ENCODE measurements at places on chromosomes 1 and 21.
A peak's percentile ranks its signal among the peaks of the same experiment; 100 is the strongest.

- DNase-seq: no peak
These were observed 12.3 kb upstream of the CSF3R start for GRCh38 chr1:36494971-36495370.

- no peak for DNase-seq
These were observed 3.2 kb downstream of the CYP4B1 start for GRCh38 chr1:46802081-46802480.

DNA sequence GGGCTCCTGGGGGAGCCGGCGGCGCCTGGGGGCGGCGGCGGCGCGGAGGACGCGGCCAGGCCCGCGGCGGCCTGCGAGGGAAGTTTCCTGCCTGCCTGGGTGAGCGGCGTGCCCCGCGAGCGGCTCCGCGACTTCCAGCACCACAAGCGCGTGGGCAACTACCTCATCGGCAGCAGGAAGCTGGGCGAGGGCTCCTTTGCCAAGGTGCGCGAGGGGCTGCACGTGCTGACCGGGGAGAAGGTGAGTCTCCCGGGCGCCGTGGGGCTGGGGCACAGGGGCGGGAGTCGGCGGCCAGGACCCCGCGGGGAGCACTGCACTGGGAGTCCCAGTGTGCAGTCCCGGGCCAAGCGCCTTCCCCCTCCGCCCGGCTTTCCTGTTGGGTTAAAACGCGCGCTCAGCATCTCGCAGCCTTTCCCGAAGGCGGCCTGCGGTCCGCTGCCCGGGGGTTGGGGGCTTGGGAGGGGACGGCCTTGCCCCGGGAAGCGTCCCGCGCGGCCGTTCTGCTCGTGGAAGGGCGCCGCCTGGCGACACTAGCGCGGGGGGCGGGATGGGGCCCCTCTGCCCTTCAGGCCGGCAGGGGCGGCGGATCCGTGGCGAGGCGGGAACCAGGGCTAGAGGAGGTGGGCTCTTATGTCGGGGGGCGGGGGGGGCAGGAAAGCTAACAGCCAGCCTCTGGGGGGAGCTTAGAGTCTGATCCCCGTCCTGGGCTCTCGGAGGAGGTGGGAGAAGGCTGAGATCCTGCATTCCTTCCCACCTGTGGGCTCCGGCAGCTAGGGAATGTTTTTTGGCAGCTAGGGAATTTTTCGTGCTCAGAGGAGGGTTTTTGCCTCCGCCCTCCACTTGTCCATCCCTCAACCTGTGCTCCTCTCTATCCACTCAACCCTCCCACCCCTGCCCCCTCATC lies 1.1 kb downstream of the HUNK start:
- peak; percentile 85 for DNase-seq

GRCh38 chr1:229251185-229251584 lies 19.7 kb upstream of the RAB4A start:
- no peak for DNase-seq

DNA sequence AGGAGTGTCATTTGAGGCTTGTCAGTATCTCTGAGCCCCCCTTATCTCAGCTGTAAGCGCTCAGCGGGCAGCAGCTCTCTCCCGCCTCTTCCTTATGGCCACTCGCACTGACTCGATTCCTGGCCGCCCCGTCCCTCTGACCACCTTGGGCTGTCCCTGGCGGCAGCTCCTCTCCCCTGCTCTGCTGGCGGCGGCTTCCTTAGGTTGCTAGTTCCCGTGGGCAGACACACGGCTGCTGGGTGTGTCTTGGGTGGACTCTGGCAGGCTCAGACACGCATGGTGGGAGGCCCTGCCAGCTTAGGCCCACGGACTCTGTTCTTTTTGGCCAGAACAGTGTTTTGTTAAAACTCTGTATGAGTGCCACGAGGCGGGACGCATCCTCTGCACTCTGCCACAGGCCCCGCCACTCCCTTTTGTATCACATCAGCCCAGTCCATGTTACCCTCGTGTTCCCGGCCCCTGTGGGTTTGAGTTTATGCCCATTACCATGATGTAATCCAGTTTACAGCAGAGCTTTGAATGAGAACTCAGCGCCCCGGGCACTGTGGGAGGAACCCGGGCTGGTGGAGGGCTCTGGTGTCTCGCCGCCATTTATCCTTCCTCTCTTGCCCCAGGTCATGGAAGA lies 45.9 kb downstream of the COQ8A start:
- DNase-seq: peak; percentile 72

- DNase-seq: no peak
These were observed 31.7 kb downstream of the AK5 start for GRCh38 chr1:77313491-77313890.

DNA sequence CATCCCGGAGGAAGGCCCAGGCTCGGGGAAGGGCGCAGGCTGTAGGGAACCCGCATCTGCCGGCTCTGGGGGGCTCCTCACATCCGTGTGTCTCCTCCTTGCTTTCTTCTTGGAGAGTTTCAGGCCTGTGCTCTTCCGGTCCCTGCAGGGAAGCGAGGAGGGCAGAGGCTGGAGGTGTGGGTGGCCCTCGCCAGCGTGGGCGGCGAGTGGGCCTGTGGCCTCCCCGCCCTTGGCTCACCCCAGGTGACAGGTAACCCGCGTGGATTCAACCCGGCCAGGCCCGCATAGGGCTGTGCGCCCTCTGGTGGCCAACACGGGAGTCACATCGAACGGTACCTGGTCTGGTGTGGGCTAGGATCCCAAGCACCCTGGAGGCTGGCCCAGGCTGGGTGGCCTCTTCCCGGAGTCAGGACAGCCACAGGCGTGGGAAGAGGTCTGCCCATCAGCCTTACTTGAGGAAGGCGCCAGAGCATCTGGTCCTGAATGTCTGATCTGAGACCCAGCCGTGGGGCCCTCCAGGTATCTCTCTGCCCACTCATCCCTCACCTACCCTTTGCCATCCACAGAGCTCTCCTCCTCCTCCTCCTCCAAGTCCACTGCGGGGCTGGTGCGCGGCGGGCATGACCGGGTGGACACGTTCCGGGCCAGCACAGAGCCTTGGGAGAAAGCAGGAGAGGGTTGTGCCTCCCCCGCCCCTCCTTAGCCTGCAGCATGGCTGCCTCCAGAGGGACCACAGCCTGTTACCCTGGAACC lies 9.6 kb upstream of the TNFRSF25 start:
- peak; percentile 63 for DNase-seq

DNA sequence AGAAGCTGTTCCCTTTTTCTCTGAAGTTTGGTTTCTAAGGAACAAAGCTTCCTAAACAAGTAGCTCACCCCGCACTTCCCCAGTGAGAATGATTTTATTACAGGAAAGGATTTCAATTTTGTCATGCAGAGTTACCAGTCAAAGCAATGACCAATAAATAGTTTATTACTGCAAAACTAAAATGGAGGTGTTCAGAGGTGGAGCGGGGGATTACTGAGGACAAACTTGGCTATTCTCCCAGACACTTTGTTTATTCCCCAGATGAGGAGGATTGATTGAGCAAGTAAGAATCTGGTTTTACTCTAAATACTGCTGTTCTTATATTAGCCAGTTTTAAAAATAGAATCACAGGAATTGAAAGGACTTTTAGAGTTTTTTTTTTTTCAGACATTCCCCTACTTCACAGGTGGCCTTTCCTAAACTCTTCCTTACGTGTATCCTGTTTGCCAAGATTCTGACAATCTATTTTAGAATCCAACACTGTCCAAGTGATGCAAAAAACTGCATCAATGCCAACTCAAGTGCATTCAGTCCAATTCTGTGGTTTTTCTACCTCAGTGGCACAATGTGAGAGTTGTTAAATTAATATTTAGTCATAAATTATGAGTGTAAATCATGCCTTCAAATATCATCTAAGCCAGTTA lies 136.1 kb downstream of the TNFSF18 start:
- DNase-seq: no peak

DNA sequence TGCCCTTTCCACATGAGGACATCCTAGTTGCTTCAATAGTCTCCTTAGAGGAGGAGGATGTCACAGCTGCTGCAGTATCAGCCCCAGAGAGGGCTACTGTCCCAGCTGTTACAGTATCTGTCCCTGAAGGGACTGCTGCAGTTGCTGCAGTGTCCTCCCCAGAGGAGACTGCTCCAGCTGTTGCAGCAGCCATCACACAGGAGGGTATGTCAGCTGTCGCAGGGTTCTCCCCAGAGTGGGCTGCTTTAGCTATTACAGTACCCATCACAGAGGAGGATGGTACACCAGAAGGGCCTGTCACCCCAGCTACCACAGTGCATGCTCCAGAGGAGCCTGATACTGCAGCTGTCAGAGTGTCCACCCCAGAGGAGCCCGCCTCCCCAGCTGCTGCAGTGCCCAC lies 78.5 kb upstream of the BMP8A start:
- no peak for DNase-seq

- DNase-seq: no peak
These were observed 390.4 kb upstream of the VAMP3 start for GRCh38 chr1:7380712-7381111.

GRCh38 chr1:7047866-7048265 lies 262.6 kb downstream of the CAMTA1 start:
- no peak for DNase-seq

- DNase-seq: no peak
These were observed 80.8 kb upstream of the PAPPA2 start for GRCh38 chr1:176382163-176382562.

- DNase-seq: no peak
These were observed 14.4 kb downstream of the NSL1 start for GRCh38 chr1:212777151-212777550.

GRCh38 chr1:225447650-225448089 lies 19.8 kb upstream of the LBR start:
- peak; percentile 69 for DNase-seq

- DNase-seq: no peak
These were observed 212.8 kb downstream of the SMYD3 start for GRCh38 chr1:246294263-246294662.

DNA sequence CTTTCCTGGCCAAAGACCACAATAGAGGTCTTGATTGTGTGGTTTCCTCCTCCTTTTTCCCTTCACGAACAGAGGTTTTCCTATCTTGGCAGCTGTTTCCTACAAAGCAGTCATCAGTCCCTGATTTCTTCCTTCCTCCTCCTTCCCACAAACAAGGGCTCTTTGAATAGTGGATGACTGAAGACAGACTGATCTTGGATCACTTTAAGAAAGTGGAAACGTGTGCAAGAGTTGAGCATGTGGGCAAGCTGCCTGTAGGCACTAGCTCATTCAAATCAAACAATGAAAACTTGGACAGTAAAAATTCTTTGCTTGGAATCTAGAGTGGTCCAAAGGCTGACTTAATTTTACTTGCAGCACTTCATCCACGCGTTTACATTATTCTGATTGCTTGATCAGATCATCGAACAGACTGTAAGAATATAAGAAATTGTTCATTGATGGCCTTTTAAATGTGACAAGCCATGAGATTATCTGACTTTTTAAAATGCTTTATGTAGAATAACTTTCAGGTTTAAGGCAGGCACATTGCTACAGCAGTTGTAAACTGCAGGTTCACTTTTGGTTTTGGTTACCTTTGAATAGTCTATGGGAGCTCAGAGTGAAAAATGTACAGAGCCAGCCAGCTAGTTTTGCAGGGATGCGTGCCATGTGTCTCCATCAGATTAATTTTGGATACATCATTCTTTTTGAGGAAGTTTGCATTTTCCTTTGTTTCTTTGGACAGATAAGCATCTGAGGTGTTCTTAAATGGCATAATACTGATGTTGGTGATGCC lies 34.4 kb downstream of the ADGRL2 start:
- no peak for DNase-seq

- DNase-seq: no peak
These were observed 77.3 kb downstream of the RPE65 start for GRCh38 chr1:68372487-68372886.

GRCh38 chr1:163924041-163924440 lies 602.3 kb downstream of the NUF2 start:
- DNase-seq: no peak

DNA sequence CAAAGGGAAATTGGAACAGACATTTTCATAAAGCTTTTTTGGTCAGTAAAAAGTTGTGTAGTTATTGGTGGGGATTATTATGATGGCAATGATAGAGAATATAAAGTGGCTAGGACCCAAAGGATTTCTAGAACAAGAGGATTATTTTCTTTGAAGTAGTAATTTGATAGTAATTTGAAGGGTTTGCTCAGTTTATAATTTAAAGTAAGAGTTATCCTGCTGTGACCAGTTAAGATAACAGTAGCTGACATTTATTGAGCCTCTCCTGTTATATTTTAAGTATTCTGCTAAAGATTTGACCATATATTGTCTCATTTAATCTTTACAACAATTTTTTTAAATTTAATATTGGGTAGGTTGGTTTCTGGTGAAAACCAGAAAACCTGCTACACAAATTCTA lies 14.7 kb downstream of the CAPZA1 start:
- no peak for DNase-seq

- no peak for DNase-seq
These were observed 126.5 kb downstream of the RHOU start for GRCh38 chr1:228861832-228862180.

DNA sequence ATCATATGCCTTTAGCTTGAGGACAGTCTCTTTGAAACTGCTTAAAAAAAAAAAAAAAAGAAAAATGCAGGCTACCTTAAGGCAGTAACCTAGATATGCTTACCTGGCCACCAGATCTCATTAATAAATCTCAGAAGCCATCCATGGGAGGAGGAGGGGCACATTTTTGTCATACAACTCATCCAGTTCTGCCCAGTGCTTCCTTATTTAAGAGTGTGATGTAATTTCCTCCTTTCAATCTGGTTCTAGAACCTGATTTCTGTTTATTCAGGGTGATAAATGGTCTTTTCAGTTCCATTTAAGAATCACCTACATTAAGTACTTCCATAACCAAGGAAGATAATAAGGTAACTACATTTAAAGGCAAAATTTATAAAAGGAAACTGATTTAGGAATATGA lies 6.1 kb downstream of the ERRFI1 start:
- no peak for DNase-seq

All from aorta (tissue), 5 donors.